ENCODE measurements at places on chromosomes 2 and 18.

DNA sequence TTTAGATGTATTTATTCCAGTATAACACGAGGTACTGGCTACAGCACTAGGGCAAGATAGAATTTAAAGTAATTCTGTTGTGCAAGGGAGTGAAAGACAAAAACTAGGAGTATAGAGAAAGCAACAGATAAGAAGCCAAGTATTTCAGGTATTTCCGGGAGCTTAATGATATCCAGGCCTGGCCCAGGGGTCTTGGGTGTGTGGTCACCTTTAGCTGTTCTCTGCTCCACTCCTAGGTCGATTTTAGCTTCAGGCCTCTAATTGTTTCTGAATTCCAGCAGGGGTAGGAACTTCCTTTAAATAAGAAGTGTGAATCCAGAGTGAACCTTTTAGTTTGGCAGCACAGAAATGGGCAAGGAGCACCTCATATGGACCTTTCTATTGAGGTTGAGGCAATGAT, 342.3 kb upstream of the MYT1L start:
- no peak for DNase-seq

- no peak for DNase-seq
Observed at GRCh38 chr18:67794521-67794920, 278.0 kb upstream of the DSEL start.

DNA sequence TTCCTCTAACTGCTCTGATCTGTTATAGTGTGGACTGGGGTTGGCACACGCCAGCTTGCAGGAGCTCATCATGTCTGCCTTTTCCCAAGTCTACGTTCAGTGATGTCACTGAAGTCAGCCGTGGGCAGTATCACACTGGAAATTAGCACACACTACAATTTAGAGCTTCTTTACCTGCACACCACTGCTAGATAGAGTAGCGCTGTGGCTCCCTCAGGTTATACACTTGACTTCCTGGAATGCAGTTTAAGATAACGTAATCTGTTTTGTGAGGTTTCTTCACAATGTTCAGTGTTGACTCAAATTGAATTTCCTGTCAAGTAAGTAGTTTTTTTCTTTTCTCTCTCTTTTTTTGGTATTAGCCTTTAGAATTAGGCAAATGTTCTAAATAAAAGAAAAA, 487.2 kb downstream of the DCDC2C start:
- DNase-seq: no peak

DNA sequence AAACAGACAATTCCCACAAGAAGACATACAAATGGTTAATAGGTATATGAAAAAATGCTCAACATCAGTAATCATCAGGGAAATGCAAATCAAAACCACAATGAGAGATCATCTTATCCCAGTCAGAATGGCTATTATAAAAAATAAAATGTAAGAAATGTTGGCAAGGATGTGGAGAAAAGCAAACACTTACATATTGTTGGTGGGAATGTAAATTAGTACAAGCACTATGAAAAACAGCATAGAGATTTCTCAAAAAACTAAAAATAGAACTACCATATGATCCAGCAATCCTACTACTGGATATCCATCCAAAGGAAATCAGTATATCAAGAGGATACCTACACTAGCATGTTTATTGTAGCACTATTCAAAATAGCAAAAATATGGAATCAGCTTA, 186.6 kb downstream of the NOL4 start:
- no peak for DNase-seq

DNA sequence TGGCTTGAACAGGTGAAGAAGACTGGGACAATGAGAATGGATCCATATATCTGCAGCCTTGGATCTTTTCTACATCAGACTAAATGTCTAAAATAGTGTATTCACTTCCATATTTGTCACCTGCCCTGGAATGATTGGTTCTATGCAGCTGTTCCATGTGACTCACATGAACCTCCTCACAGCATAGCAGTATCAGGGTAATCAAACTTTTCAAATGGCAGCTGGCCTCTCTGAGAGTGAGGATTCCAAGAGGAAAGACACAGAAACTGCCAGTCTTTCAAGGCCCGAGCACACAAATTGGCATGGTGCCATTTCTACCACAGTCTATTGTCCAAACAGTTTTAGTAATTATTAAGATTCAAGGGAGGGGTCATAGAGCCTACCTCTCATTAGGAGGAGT, 859.3 kb downstream of the BCL11A start:
- no peak for DNase-seq

- DNase-seq: no peak
Observed at GRCh38 chr2:154577390-154577789, 121.1 kb upstream of the KCNJ3 start.

DNA sequence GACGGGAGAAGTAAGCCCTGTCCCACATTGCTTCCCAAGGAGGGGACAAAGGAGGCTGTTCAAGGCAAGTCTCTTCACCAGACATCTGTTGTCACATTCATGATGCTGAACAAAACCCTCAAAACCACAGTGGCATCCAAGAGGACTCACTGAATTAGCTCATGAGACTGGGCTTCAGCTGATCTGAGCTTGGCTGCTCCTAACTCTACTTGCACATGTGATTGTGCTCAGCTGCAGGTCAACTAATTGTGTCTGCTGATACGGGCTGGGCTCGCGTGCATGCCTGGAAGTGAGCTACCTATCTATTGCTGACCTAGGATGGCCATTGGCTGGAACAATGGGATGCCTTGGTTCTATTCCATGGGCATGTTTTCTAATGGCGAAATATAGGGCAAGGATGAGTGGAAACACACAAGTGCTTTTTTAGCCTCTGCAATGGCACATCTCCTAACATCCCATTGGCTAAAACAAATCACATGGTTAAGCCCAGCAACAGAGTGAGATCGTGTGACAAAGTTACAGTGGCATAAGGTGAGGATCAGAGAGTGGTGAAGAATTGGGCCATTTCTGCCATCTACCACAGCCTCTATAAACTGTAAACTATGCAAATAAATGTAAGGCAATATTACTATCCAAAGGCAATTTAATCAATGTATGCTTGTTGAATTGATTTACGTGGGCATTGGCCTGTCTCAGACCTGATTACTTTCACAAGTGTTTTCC, 52.9 kb upstream of the CAPN13 start:
- DNase-seq: no peak

- no peak for DNase-seq
Observed at GRCh38 chr2:80365762-80366161, 61.2 kb upstream of the LRRTM1 start.

GRCh38 chr2:202135091-202135874, 62.2 kb downstream of the KIAA2012 start:
- no peak for DNase-seq

DNA sequence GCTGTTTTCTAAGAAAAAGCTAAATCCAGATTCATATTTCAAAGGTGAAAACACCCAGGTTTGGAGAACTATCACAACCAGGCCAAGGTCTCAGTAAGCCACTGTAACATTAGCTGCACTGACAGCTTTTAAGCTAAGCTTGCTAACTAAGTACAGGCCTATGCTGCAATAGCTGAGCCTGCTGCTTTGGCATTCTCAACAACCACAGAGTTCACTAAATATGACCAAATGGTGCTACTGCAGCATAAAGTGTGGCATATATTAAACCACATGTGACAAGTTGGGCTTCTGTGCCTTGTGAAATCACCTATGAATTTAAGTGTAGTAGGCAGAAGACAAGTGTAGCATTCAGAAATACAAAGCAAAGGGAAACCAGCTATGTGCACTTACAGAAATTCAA, 206.7 kb downstream of the TCF4 start:
- no peak for DNase-seq

DNA sequence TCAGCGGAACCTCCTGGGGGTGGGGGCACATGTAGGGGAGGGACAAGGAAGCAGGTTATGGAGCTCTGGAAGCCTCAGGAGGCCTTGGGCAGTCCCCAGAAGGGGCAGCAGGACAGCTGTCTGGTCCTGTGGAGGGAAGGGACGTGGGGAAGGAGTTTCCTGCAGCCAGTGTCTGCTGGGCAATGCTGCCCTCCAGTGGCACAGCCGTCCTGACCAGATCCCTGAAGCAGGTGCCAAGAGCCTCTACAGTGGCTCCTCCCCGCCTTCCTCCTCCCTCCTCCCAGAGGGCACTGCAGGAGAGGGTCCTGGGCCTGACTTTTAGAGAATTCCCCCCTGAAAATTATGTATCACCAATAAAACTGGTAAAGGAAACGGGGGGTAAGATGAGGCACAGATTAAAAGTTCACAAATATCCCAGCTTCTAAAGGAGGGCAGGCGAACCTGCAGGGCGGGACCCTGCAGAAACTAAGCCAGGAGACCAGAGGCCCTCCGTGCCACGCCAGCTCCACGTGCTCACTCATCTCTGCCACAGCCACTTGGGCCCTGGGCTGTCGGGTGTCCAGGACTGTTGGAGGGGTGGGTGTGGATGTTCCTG, 258.5 kb downstream of the TWIST2 start:
- no peak for DNase-seq

GRCh38 chr2:9029721-9030120, 26.2 kb upstream of the MBOAT2 start:
- no peak for DNase-seq

- no peak for DNase-seq
Observed at GRCh38 chr2:172606285-172606684, 50.4 kb downstream of the PDK1 start.

DNA sequence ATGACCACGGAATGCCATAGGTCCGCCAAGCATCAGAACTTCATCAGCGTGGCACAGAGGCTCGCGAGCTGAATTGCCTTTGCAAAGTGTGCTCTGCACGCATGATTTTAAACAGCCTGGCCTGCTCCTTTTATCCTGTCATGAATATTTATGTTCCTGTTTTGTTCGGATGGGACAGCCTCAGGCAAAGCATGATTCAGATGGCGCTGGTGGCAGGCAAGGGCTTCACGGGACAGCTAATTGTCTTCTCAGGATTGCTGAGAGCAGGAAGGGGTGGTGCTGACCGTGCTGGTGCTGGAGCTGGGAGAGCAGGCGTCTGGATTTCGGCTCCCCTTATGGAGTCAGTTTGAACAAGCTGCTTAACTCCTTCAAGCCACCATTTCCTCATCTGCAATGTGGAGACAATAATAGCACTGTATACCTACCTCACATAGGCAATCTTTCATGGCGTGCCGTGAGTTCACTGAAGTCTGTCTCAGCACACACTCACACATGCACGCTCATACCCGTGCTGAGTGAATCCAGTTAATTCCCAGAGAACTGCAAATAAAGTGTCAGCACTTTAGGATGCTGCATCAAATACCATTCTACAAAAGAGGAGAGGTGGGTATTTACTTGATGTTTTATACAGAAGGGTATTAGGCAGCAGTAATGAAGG, 79.7 kb upstream of the APCDD1 start:
- no peak for DNase-seq

- no peak for DNase-seq
Observed at GRCh38 chr18:475202-476031, 25.1 kb downstream of the COLEC12 start.

DNA sequence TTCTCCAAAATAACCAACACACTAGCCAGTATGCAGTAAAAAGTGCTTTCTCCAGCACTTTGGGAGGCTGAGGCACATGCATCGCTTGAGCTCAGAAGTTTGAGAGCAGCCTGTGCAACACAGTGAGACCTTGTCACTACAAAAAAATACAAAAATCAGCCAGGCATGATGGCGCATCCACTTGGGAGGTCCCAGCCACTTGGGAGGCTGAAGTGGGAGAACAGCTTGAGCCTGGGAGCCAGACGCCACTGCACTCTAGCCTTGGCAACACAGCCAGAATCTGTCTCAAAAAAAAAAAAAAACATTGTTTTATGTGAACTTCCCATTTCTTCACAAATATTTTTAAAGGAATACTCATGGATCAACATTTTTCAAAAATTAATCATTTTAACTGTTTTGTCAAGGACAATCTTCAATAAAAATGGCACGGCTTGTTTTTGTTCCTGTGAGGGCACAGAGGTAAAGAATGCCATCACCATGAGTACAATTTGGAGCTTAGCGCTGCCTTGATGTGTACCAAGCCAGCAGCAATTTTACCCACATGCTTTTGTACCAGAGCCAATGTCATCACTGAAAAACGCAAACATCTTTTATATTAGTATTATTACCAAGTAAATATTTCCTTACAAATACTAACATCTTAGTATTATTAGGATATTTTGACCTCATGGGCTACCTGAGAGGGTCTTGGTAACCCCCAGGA, 26.7 kb downstream of the RAB1A start:
- no peak for DNase-seq

GRCh38 chr2:57828221-57828620, 218.4 kb upstream of the VRK2 start:
- DNase-seq: no peak

- DNase-seq: no peak
Observed at GRCh38 chr2:30306522-30306921, 75.2 kb downstream of the LBH start.

GRCh38 chr2:65386344-65386743, 46.1 kb downstream of the SPRED2 start:
- no peak for DNase-seq

DNA sequence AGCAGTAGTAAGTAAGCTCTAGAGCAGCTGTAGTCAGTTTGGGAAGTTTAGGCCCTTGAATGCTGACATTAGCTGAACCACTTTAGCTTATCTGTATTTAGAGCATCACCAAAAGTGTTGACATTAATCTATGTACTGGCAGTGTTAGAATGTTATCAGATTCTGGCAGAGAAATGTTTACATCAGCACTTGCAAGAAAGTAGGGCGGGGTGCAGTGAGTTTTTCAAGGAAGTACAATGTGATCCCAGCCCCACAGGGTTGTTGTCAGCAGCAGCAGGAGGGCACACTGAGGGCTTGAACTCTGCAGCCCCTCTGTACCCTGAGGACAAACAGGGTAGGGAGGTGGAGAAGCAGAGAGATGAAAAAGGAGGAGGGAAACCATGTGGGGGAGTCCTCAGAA, 35.5 kb upstream of the RMP24 start:
- no peak for DNase-seq

- DNase-seq: no peak
Observed at GRCh38 chr2:46490521-46491141, 11.3 kb downstream of the TMEM247 start.

DNA sequence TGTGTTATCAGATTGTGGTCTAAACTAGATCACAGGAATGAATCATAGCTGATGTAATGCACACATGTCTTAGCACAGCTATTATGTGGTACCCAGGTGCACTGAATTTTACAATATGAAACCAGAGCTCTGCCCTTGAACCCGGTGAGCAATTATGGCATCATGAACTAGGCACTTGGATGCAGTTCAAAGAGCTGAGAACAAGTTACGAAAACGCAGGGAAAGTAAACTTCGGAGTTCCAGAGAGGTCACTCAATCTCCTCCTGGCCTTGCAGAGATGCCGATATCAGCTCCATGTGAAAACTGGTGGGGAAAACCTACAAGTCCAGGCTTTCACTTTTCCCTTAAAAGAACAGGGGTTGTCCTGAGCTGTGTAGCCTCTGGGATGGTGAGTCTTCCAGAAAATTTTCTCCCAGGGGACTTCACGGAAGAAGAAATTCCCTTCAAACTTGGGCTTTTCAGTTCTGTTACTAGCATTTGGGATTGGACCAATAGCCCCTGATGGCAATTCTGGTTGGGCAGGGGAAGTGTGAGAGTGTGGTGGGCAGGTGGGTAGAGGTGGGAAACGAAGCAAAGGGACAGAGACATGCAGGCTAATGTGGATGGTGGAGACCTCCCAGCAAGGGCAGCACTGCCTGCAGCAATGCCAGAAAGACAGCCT, 71.1 kb upstream of the SH3BP4 start:
- no peak for DNase-seq
